A549 treated with CpdA at 1 μM for 4 hours (cell line): ENCODE measurements at places on chromosomes 3 and 15. TPM values are rescaled to one million over a fixed set of nuclear protein-coding genes. Genes with fewer than 3 reads are reported as not detected.

IL1RAP gene
- 5.9 to 7.0 TPM (median 6.3 TPM) in 5 replicates for total RNA-seq

ZNF385D gene
- total RNA-seq, result not detected in 5 replicates

MAP3K13 gene
- 13.2 to 16.3 TPM (median 13.5 TPM) in 5 replicates for total RNA-seq

CCDC54 gene
- total RNA-seq, result not detected in 5 replicates

LRRC57 gene
- 10.9 to 13.5 TPM (median 11.0 TPM) in 5 replicates for total RNA-seq

SPSB4 gene
- 0.15 to 0.24 TPM (median 0.18 TPM) in 4 of 5 replicates, not detected in the other for total RNA-seq

OR5K2 gene
- total RNA-seq, result not detected in 5 replicates

ALDH1A2 gene
- 0.19 to 0.75 TPM (median 0.51 TPM) in 3 of 5 replicates, not detected in the others for total RNA-seq

CYP1A2 gene
- total RNA-seq, result not detected in 5 replicates

FBXW12 gene
- not detected in 5 replicates for total RNA-seq

CTXND1 gene
- 0.01 TPM in 1 of 5 replicates, not detected in the others for total RNA-seq

PLAAT1 gene
- total RNA-seq, result 0.14 to 0.28 TPM in 2 of 5 replicates, not detected in the others

GUCA1C gene
- total RNA-seq, result not detected in 5 replicates

FBXL22 gene
- 0.16 to 0.50 TPM (median 0.27 TPM) in 5 replicates for total RNA-seq

SPINK8 gene
- not detected in 5 replicates for total RNA-seq

RBMS3 gene
- 0.47 to 1.4 TPM (median 0.85 TPM) in 5 replicates for total RNA-seq

HTR3E gene
- total RNA-seq, result not detected in 5 replicates

SNRPA1 gene
- 109 to 130 TPM (median 111 TPM) in 5 replicates for total RNA-seq

OXNAD1 gene
- total RNA-seq, result 7.8 to 10.0 TPM (median 9.1 TPM) in 5 replicates

LNP1 gene
- 0.79 to 1.1 TPM (median 0.85 TPM) in 5 replicates for total RNA-seq

SLC12A8 gene
- 0.97 to 2.3 TPM (median 1.2 TPM) in 5 replicates for total RNA-seq

HRG gene
- total RNA-seq, result 0.02 TPM in 1 of 5 replicates, not detected in the others

MRAS gene
- total RNA-seq, result 8.2 to 10.2 TPM (median 9.1 TPM) in 5 replicates

CSTA gene
- 0.73 to 1.7 TPM (median 1.1 TPM) in 5 replicates for total RNA-seq

SSR3 gene
- 157 to 194 TPM (median 189 TPM) in 5 replicates for total RNA-seq

PPM1L gene
- 0.54 to 0.90 TPM (median 0.61 TPM) in 5 replicates for total RNA-seq

MOBP gene
- total RNA-seq, result 0.09 to 0.25 TPM in 2 of 5 replicates, not detected in the others

NANOGP8 gene
- total RNA-seq, result not detected in 5 replicates

TMC3 gene
- not detected in 5 replicates for total RNA-seq

FILIP1L gene
- 0.06 to 0.45 TPM (median 0.07 TPM) in 5 replicates for total RNA-seq

HIGD2B gene
- not detected in 5 replicates for total RNA-seq

IMPG2 gene
- 0.01 to 0.02 TPM in 2 of 5 replicates, not detected in the others for total RNA-seq
